ENCODE measurements at places on chromosomes 3 and 15.
A peak's percentile ranks its signal among the peaks of the same experiment; 100 is the strongest.

DNA sequence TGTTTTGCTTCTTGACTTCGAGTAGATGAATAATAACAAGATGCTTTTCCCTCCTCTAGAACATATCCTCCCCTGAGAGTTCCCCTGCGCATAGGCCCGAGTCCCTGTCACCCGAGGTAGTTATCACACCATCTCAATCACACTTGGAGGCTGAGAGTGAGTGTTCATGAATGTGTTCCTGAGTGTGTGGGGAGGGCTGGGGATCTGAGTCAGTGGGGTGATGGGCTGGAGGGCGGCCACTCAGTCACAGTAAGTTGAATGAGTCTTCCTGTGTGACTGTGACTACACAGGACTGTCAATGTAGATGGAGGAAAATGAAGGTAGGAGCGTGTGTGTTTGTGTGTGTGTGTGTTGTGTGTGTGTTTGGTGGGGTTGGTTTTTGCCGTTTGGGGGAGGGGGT is 71.0 kb downstream of the SETD5 start:
- no peak for DNase-seq

DNA sequence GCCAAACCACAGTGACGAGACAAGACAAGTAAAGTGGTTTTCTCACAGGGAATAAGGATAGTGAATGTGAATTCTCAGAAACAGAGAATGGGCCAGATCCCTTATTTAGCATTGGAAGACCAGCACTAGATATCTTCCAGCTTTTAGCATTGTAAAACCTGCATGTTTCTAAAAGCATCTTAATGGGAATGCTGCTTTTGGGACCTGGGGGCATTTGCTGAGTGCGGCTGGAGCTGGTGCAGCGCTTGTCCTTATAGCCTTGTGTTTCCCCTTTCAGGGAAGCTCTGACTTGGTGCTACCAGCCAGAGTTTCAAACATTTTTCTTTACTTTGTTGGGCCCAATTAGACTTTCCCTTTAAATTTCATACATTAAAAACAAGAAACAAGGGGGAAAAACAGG is 52.9 kb downstream of the CLSTN2 start:
- DNase-seq, result no peak

DNA sequence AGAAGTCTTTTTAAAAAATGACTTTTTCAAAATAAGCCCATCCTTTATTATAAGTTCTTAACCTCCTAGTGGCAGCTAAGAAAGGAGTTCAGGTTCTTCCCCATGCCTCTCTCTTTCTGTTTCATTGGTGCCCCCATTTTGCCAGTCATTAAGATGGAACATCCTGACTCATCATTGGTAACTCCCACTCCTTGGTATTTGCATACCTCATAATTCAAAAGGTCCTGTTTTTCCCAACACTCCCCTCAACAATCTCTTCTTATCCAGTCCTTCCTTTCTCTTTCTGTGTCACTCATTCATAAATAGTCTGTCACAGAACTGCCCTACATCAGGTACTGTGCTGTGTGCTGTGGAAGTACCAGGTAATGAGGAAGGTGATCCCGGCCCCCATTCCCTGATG is 394.0 kb downstream of the FOXP1 start:
- no peak for DNase-seq

- DNase-seq, result no peak
Observed at GRCh38 chr3:71466483-71466882, 117.0 kb downstream of the FOXP1 start.

GRCh38 chr15:69515926-69516325 is 63.3 kb downstream of the RPLP1 start:
- DNase-seq, result no peak

GRCh38 chr3:58720526-58720925 is 54.0 kb upstream of the FAM3D start:
- no peak for DNase-seq

GRCh38 chr3:152737021-152737908 is 97.7 kb upstream of the P2RY1 start:
- DNase-seq, result no peak

DNA sequence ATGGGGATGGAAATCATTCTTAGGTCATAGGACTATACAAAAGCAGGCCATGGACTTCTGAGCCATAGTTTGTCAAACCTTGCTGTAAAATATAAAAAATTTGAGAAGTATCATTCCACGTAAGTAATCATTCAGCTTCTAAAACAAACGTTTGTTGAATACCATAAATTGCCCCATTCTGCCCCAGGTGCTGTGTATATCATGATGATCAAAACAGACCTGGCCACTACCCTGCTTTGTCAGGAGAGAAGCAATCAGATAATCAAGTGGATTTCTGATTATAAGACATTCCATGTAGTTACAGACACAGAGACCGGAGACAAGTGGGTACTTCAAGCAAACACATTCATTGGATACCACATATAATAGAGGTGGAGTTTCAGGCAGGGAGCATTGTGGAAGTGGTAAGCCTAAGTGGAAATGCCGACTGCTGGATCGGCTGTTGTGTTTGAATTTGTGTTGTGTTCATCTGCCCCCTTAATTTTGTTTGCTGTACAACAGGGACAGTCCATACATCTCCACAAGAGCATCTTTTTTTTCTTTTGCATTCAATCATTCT is 61.7 kb downstream of the TGFBR2 start:
- DNase-seq, result no peak

DNA sequence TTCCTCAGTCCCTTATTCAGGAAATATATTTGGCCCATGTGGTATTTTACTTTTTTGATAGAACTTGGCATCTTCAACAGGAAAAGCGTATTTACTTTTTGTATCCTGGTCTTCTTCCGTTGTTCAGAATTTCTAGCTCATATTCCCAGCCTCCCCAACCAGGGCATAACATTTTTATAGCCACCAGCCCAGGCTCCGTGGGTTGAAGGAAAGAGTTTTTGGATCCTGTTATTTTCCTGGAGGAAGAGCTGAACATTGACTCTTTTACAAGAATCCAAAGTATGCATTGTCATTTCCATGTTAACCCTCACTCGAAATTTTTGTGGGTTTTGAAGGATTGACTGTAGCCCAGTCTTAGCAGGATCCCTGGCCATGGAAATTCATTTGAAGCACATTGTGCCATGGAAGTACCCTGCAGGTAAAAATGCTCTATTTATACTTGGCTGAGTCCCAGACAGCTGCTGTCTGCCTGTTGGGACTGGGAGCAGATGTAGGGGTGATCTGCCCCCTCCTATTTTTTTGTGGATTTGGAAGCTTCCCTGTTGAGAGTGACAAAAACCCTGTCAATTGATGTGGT is 98.8 kb downstream of the AKAP13 start:
- peak; percentile 24 for DNase-seq

GRCh38 chr3:52827441-52827840 is 3.0 kb downstream of the ITIH4 start:
- DNase-seq, result no peak

DNA sequence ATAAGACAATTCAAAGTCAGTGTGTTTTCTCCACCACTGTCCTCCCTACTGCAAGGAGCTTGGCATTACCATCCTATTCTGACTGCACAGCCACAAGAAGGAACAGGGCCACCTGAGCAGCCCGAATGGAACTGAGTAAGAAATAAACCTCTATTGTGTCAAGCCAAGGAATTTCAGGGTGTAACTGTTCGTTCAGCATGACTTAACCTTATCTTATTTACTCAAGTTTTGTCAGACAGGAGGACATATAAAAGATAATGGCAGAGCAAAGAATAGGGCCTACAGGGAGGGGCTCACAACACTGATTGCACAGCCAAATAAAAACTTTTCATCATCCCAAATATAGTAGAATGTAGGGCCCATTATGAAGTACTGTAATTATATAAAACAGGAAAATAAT is 236.1 kb downstream of the NEK10 start:
- no peak for DNase-seq

DNA sequence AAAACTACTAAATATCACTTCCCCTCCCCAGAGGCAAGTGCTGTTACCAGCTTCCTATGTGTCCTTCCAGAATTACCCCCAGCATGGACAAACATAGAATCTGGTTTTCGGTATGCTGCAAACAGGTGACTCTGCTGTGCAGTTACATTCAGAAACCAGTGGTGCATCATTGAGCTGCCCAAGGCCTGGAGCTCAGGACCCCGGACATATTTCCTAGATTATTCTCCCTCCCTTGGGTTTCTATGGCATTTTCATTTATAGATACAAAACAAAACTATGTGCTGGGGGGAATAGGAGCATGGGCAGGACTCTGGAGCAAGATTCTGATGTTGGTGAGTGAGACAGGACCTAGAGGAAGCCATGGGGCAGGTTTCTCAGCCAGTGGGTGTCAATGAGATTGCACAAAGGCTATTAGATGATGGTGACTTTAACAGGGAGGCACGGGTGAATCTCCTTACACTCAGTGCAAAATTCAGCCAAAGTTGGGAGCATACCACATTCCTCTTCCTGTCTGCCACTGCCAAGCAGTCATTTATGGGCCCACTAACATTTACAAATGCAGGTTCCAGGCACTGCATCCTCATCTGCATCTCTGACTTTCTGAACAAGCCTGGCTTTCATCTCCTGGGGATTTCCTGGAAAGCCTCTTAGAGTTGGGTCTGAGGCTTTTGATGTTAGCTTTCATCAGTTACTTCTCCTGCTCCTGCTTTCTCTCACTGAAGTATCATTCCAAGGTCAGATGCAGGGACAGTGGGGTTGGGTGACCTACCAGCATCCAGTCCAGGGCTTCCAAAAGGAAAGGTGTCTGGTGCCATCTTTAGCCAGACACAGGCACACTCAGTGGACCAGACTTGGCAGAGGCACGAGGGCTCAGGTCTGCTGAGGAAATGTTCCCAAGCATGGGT is 44.5 kb downstream of the CMTM7 start:
- DNase-seq, result no peak

DNA sequence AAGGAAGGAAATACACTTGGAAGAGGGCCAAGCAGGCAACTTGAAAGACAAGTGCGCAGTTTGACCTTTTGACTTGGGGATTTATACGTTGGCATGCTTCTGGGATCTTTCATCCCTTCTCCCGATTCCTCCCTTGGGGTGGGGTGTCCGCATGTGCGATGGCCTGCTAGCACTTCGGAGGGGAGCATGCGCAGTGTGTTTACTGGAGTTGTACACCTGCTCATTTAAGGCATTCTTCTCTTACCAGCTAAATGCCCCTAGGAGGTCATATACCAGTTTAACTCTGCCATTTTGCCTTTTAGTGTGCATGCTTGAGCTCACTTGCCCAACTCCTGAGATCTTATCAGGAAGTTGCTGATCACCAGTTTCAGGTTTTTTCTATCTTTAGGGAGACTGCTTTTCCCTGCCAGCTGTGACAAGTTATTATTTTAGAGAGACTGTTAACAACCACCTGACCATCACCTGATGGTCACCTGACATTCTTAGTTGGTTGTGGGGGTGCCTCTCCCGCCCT is 63.5 kb downstream of the BFSP2 start:
- DNase-seq, result peak; percentile 64

DNA sequence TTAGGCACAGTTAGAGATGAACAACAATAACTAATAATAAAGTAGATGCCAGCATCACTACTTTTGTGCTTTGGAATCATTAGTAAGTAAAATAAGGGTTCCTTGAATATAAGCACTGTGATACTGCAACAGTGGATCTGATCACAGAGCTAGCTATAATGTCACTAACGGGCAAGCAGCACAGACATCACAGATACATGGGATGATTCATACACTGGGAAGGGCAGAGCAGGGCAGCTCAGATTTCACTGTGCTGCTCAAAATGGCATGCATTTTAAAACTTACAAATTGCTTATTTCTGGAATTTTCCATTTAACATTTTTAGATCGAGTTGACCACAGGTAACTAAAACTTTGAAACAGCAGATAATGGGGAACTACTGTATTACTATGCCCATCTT is 476.6 kb downstream of the FHIT start:
- no peak for DNase-seq

DNA sequence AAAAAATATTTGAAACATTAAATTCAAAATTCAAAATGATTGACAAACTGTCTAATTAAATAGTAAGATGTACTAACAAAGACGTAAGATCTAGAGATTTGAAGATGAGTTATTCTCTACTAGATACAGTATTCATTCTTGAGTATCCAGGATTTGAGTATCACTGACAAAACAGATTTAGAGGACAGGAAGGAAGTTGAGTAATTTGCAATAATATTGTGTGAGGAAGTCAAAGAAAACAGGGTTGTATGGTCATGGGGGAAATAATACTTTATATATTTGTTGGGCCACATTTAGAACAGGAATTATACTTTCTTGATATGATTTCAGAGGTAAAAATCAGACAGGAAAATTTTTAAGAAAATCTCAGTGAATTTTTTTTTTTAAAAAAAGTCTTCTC is 393.1 kb upstream of the CDIN1 start:
- DNase-seq, result no peak

DNA sequence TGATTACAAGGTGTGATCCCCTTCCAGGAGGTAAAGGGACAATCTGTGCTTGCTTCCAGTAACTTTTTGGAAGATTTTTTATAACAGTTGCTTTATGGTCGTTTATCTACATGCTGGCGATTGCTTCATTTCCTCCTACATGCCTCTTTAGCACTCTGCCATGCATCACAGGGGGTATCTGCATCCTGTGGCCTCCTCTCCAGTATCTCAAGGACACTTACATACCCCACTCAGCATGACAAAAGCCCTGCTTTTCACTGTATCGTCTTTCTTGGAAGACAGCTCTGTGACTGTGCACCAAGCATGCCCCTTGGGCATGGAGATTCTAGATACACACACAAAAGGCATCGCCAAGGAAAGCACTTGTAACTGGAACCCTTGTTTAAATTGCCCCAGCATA is 25.3 kb downstream of the CAPN3 start:
- DNase-seq, result peak; percentile 56

DNA sequence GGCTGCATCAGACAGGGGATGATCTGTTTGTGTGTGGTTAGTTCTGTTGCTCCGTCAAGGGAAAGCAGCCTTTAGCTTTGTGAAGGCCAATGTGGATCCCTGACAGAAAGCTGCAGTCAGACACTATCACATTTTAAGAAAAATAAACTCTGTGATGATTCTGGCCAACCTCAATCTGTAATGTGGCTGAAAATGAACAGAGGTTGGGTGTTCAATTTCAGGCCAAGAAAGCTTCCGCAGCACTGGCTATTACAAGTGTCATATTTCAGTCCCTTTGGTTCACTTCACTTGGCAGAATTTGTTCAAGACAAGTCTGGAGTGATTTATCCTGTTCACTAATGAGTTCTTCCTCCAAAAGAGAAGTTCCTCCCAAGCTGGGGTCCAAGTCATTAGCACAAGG is 571.8 kb upstream of the IL12A start:
- peak; percentile 49 for DNase-seq

DNA sequence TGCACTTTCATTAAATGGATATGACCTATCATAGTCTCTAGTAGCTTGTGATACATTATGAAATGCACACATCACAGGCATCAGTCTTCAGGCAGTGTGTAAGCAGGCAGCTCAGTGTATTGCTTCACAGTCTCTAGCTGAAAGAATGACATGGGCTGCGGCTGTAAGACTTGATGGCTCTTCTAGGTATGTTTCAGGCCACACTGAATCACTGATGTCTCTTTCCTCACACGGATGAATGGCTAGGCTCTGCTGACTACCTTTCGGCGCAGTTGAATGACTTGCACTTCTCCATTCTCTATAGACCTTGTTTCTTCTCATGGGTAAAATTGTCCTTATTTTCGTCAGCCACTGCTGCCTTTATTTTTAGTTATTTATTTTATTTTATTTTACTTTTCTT is 15.4 kb downstream of the APH1B start:
- no peak for DNase-seq

Data from DMS79 treated with DMSO at 0.1 percent for 48 hours (cell line).